NCI-H1092 (cell line): ENCODE measurements at places on chromosomes 7 and 10.

DNA sequence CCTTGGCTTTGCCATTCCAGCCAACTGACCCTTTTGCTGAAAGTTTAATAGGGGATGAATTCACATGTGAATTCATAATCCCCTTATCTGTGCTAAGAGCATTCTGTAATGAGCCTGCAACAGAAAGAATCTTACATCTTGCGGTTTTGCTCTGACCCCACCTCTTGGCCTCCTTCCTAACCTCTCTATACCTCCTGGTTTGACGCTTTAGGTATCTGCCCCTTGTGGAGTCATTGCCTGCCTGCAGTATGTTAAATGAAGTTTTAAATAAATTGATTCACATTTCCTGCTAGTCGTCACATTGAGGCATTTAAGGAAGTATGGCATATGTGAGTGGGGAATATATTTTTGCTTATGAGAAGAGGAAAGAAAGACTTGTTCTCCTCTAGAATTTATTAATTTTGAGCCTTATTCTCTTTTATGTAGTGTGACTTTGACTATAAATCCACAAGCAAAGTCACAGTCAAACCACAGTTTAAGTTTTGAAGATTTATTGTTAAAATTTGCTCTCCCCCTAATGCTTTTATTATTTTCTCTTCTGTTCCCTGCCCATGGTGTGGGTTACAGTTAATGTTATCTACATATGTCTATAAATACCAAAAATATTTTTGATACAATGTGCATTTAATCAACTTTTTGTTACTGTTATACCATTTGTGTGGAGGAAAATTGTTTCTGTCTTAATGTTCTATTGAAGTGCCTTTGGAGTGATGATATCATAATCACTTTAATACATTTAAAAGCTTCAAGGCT lies 60.9 kb downstream of the LRMDA start:
- no peak for DNase-seq

DNA sequence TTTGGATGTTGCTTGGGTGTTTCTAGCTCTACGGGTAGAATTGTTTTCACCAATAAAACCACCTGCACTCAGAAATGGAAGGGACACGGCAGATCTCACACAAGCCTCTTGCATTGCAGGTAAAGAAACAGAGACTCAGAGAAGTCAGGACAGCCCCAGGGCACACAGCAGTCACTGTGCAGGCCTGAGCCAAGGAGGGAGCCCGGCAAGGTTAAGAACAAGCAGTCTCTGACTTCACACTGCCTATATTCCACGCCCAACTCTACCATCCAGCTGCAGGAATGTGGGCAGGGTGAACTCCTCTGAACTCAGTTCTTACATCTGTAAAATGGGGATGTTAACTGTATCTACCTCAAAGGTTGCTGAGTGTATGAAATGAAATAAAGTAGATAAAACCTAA lies 15.4 kb downstream of the CHST15 start:
- DNase-seq: no peak

DNA sequence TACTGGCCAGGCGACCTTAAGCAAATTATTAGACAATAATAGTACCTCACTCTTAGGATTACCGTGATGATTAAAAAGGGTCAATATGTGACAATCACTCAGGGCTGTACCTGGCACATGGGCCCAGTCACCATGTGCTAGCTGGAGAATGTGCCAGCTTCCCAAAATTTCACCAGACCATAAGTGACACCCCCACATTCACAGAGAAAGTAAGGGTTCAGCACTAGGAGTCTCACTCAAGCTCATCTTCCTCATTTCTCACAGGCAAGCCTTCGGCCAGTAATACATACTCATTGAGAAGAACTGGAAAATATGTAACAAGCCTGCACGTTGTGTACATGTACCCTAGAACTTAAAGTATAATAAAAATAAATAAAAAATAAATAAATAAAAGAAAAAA lies 22.4 kb upstream of the C10orf71 start:
- no peak for DNase-seq

GRCh38 chr10:79152423-79152817 lies 83.7 kb downstream of the ZMIZ1 start:
- no peak for DNase-seq

DNA sequence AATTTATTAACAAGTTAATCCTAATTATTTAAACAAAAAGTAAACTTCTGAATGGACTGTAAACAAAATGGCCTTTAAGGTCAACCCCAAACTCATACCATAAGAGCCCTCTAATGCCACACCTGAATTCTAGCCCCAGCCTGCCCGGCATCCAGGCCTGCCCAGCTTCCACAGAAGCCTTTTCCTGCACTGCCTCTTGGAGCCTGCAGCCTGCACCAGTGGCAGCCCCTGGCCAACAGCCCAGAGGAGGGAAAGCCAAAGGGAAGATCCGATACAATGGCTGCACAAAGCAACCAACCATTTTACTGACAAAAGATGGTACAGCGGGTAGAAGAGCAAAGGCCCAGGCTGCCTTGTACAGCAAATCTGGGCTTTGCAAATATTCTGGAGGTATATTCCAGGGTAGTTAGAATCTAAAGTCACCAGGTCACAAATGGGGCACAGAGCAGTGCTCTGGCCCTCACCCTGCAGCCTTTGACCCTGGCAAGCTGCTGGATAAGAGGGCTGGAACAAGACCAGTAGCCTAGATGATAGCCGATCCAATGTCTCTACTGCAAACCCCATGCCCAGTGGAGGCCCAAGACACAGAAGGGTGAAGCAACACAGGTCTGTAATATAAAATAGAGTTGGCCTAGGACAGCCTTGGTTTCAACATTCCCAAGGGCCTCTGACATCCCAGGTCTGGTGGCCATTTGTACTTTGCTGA lies 12.5 kb upstream of the CH25H start:
- DNase-seq: no peak

DNA sequence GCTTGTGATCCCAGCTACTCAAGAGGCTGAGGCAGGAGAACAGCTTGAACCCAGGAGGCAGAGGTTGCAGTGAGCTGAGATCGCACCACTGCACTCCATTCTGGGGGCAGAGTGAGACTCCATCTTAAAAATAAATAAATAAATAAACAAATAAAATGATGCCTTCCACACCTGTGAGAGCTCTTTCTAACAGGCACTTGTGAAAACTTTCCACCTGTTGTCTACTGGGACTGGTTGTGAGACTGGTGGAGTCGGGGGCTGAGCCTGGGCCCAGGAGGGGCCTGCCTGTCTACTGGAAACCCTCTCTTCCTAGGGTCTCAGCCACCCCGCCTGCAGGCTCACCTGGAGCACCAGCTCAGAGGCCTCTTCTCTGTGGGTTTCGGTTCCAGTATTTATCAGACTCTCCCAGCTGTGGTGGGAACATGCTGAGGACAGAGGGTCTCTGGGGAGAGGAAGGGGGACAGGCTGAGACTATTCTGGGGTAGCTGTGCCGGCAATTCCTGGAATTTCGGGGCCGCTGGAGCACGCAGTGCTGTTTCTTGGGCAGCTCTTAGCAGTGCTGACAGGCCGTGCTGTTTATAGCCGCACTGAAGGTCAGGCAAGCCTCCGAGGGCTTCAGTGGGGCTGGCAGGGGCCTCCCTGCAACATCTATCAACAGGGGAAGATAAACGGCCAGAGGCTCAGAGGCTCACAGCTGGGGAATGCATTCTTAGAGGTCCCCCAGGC lies 3.8 kb downstream of the LDB3 start:
- no peak for DNase-seq

- no peak for DNase-seq
Observed at GRCh38 chr10:89022734-89023133, 32.1 kb downstream of the FAS start.

DNA sequence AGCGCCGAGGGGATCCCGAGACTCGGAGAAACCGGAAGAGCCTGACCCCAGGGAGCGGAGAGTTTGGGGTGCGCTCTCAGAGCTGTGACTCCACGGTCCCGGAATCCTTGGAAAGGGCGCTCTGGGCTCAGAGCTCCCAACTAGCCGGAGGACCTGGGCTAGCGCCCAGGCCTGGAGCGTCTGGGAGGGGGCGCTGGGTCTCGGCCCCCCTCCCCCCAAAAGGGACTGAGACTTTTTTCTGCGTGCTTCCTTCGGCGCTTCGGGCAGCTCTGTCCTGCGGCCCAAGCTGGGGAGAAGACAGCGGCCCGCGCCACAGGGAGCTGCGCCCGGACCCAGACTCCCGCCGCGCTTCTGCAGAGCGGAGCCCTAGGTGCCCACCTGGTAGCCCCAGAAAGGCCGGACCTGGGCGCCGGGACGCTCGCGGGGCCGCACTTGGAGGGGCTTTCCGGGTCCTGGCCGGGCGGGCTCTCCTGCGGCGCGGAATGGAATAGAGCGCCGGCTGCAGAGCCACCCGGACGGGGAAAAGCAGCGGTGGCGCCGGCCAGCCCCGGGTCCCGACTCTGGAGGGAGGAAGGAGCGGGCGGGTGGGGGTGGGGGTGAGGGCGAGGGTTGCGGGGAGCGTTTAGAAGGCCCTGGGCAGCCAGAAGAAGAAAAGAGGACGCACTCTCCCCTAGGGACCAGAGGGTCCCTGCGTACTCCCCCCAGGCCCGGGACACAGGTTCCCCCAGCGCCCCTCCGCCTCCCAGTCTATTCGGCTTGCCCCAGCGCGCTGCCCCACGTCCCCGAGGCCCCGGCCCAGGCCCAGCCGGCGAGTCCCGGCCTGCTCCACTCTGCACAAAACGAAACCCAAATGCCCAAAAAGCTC lies 4.7 kb downstream of the ZNF503 start:
- no peak for DNase-seq

DNA sequence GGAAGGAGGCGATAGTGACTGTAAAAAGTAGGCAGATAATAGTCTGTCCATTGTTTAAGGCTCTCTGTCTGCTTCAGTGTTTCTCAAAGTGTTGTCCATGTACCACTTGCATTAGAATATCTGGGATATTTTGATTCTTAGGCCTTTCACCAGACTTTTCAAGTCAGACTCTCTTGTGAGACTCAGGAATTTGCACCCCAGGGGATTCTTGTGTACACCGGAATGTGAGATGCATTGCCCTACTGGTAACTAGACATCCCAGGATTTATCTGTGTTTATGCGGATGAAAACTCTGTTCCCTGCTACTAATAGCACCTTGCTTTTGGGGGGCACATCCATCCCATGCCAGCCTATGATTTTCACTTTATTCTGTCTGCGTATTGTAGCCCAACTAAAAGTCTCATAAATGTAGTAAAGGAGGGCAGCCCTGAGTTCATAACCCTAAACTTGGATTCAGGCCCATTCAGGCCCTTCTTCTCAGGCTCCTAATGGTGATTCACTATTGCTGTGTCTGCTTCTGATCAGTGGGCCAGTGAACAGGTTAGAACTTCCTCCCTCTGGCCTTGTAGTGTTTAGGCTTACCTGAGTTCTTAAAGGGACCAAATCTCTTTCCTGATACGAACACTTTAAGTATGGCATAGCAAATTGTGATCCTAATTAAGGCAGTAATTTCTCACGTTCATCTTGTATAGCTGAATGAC lies 71.8 kb upstream of the RPA3 start:
- no peak for DNase-seq

- no peak for DNase-seq
Observed at GRCh38 chr7:130865408-130866236, 131.6 kb upstream of the KLF14 start.

GRCh38 chr10:56317603-56318002 lies 43.5 kb downstream of the ZWINT start:
- DNase-seq: no peak

DNA sequence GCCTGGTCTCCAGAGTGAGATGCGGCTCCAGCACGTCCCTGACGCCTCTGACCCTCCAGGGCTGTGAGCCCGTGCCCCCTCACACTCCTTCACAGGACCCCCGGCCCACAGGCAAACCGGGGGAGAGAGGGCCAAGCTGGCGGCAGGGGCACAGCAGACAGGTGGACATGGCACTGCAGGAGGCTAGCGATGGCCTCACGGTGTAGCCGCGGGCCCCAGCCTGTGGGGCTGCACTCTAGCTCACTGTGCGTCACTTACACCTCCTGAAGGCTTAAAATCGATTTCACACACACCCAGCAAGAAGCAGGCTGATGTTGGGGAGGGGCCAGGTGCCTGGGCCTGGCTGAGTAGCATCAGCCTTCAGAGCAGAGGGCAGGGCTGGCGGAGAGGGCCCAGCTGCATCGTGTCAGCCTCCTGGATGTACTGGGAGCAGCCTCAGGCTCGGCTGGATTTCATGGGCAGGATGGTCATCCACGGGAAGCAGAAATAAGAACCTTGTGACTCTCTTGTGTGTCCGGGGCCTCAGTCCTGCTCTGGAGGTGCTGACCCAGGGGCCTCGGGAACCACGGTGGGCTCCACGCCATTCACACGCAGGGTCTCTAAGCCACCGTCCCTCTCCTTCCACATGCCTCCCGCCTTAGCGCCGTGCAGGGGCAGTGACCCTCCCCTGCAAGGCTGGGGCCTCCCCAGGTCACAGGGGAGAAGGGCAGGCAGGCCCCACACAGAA lies 19.4 kb upstream of the KNDC1 start:
- DNase-seq: no peak

DNA sequence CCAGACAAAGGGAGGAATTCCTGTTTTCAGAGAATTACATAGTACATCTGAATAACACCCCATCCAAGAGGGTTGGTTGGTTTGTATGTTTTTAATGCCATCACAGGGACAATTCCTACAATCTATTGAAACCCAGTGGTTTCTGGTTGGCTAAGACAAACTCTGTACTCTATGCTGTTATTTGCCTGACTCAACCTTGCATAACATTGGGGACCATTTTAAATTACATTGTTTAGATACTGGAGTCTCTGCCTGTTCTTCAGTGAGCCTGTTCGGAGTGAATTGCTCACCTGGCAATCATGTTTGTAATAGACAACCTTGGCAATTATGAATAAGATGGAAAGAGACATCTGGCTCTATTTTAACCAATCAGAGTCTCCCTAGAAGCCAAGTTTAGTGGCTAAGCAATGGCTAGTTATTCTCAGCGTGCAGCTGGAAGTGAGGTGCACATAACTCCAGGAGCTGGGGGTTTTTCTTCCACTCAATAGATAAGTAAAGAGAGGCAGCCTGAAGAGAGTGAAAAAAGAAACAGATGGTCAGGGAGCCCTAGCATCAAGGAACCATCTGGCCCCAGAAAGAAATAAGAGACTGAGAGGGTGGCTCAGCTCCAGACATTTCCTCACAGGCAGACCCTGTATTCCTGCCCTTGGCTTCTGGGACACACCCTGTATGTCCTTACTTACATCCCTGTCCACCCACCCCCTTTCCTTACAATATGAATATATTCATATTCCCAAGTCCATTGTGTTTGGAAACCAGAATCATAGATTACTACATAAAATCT lies 21.2 kb upstream of the SLC35G1 start:
- no peak for DNase-seq
